AG09309 (cell line): ENCODE measurements at places on chromosomes 2 and 18.

GRCh38 chr2:235066490-235066889, 114.7 kb downstream of the SH3BP4 start:
- DNase-seq = no peak

DNA sequence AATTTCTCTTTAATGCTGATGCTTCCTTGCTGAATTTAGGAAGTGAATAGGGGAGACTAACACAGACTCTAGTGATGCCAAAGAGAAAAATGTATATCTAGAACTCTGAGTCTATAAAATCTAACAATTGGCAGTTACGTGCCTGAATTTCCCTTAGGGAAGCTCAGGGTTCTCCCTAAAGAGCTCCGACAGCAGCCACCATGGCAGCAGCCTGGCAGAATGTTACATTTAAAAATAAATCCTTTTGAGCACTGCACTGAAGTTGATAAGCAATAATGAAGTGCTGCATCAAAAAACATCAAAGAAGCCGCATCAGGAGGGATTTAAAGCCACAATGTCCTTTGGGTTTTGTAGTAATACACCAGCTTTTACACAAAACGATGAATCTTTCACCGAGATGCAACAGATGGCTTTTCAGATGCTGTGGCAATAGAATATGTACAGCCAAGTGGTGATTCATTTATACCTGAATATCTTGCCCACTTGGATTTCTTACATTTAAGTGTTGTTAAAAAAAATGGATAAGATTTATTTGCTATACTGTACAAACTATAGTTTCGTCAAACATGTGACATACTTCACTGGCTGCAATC, 291.2 kb upstream of the SESTD1 start:
- no peak for DNase-seq

DNA sequence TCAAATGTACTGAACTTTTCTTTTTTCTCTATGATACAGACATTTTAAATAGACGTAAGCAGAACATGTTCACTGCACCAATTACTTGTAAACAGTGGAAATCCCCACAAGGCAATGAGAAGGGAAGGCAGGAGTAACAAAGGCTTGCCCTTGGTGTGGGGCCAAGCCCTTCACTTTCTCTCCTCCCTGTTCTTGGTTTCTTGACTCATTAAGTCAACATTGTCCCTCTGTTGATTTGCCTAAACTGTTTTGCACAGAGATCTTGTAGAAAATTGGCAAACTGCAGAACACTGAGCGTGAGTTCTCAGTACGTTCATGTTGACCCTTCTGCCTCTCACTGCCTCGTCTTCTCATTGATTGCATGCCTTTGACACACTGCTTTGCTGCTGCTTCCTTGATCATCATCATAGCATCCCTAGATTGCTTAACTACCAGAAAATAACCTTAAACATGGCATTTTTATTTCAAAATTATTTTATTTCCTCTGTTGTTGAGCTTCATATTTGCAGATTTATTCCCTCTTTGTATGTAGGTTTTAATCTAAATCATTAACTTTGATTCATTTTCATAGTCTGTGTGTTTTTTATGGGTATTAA, 257.7 kb downstream of the PTGR3 start:
- DNase-seq = peak; percentile 59

DNA sequence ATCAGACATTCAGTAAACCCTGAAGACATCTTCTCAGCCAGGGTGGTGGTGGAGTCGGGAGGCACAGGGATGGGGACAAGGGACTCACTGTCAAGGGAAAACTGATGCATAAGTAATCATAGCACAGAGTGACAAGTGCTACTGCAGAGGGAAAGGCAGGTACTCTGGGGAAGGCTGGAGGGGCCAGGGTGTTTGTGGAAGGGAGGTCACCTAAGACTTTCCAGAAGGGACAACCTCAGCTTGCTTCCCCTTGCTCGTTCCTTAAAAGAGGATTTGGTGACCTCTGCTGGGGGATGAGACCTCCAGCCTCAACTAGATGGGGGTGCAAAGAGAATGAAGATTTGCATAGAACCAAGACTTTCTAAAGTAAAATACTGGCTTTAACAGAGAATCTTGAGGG, 99.5 kb downstream of the SLC4A3 start:
- DNase-seq = no peak

DNA sequence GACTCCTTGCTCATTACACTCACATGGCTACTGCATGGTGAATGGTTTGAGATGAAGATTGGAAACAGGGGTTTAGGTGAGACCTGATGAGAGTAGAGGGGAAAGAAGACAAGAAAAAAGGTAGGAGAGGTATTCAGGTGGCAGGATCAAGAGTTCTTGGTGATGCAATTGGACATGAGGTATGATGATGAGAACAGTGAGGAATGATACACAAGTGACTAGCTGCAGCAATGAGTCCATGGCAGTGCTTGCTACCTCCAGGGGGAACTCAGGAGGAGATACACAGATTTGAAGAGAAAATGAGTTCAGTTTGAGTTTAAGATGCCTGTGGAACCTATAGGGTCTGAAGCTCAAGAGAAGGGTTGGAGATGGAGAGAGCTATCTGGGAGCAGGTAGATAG, 62.1 kb upstream of the NFE2L2 start:
- DNase-seq = no peak

GRCh38 chr2:30956995-30957394, 149.7 kb upstream of the CAPN13 start:
- no peak for DNase-seq

- no peak for DNase-seq
These were observed 23.5 kb downstream of the SLC8A1 start for GRCh38 chr2:40428439-40428838.
